GM23338 (cell line): ENCODE measurements at places on chromosomes 2 and 18.

DNA sequence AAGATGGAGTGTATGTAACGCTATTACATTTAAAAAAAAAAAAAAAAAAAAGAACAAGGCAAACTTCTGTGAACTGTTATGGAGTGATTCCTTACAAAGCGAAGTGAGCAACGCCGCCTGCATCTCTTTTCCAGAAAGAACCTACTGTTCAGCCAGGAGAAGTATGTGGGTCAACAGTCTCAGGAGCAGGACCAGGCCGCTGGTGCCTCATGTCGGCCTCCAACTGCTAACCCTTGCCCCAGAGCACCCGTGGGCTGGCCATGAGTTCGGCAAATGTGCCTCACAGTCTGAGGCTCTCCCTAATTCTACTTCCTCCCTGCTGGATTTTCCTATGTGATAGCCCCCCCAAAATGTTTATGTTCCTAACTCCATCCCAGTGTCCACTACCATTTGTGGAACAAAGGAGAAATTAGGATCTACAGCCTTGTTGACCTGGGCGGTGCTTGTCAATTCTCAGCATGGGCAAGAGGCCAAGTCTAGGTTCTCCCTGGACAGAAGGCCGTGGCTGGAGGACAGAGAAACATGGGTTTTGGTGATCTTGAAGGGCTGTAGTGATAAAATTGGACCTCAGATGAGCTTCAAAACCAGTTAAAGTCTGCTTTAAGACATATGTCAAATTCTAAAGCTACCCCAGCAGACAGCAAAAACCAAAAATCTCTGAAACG, 15.9 kb downstream of the FAM168B start:
- DNase-seq, result no peak

DNA sequence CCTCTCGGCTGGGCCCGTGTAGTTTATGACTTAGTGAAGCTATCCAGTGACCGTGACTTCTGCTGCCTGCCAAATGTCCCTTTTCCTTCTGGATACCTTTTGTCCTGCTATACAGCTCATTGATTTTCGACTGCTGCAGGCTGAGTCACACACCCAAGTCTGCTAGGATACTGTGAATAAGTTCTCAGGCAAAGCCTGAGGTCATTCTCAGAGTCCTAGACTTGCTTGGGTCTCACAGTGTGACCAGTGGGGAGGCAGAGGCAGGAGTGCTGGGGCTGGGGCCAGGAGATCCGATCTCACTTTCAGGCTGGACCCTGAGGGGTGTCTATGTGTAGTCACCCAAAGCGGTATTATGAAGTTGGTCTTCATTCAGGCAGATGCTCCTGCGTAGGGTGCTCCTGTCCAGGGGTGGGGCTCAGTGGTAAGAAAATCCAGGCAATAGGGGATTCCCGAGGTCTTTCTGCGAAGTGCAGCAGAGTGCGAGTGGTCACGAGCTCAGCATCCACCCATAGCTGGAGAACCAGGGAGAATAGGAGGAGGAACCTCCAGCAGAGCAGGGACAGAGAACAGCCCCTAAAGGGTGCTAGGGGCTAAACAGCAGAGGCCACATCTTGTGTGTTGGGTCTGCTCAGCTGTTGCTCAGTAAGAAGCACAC, 268.6 kb upstream of the NCKAP5 start:
- DNase-seq, result no peak

GRCh38 chr2:112728029-112728362, 7.2 kb downstream of the NT5DC4 start:
- no peak for DNase-seq

DNA sequence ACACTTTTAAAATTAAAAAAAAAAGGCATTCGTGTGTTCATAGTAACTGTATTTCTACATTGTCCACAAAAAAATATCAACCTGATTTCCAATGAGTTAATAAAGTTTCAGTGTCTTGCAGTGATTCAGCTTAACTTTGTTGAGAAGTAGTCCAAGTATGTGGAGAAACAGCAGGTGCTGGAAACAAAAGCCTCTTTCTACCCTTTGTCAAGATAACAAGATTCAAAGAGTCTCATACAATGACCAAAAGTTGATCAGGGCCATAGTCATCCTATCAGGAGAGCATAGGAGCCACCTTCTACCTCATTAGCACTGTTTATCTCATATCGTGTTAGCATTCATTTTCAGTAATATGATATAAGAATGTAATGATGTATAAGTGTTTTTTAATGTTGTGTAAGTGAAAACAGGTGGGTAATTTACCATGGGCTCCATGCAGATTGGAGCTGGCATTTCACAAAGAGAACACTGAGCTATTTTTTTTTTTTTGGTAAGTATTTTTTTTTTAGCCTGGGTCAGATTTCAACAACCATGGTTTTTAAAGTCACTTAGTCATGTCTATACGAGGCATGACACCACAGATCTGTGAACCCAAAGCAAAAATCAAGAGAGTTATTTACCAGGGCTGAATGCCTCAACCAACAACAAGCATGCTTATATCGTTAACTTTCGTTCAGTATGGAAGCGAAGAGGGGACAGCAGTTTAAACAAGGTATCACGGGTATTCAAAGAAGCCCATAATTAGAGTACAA, 165.0 kb upstream of the ZNF521 start:
- no peak for DNase-seq

DNA sequence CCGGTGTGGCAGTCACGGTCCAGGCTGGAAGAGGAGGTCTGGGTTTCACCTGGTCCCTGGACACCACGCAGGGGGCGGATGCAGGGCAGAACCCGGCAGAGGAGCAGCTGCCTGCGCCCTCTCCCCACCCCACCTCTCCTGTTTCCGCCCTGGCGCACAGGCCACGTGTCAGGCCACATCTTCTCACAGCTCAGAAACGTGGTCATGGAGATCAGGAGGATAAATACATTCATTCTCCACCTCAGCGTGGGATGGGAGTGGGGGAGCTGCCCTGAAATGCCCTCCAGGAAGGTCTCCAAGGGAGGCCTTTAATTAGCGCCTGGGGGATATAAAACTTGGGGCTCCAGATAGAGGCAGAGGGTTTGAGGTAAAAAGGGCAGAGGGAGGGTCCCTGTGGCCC, 142.0 kb downstream of the KCTD1 start:
- no peak for DNase-seq

DNA sequence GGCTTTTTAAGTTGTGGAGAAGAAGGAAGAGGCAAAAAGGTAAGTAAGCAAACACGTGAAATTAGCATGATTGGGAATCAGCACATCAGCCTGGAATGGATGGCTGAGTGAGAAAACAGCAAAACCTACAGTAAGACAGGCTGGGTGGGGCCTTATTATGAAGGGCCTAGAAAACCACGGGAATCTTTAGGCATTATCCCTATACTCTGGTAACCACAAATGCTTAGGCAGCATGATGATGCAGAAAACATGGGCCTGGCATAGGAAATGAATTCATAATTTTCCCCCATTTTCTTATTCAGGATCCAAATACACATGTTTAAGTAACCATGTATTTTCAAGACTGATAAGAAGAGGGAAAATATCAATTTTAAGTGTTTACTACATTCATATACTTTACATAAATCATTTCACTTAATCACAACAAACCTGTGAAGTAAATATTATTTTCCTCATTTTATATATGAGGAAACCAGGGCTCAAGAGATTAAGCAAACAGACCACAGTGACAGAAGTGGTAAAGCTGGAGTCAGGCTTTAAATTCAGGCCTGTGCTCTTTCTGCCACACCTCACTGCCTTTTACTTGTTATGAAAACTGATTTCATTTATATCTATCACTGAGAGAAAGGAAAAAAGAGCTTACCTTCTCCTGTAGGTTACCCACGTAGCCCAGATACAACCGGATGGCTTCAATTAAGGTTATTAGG, 4.0 kb downstream of the TMEM17 start:
- no peak for DNase-seq

GRCh38 chr18:78984941-78985784, 5.5 kb downstream of the SALL3 start:
- peak; percentile 90 for DNase-seq

DNA sequence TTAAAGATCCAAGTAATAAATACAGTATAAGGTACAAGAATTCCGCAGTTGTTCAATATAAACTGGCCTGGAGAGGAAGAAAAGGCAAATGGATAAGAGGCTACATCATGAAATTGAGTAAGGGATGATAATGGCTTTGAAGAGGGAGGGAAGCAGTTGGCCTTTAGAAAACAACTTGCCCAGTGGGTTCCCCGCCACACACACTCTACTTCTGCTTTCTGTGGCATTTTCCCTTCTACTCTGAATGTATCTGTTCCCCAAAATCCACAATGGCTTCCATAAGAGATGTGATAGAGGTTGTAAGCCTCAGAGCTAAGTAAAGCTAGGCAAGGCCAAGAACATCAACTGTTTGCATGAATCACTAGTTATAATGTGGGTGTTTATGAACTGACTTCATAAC, 221.3 kb downstream of the MBD2 start:
- DNase-seq, result no peak

GRCh38 chr18:47990981-47991380, 60.5 kb upstream of the SMAD2 start:
- no peak for DNase-seq

DNA sequence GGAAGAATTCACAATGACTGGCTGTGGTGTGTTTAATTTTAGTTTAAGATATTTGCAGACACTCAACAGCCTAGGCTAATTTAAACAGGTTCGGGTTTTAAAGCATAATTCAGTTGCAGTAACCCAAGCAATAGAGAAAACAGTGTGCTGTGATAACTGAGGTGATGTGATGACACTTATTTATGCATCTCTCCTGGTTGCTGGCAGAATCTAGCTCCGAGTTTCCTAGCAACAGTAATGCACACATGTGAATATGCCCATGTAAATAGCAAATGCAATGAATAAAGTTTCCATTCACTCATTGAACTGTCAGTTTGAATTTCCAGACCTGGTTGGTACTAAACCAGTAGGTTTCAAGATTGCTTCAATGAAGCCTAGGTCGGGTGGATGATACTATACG, 426.5 kb downstream of the TMX3 start:
- DNase-seq, result no peak
